ENCODE measurements at places on chromosomes 2 and 18. TPM values are rescaled to one million over a fixed set of nuclear protein-coding genes. Genes with fewer than 3 reads are reported as not detected.

DNA sequence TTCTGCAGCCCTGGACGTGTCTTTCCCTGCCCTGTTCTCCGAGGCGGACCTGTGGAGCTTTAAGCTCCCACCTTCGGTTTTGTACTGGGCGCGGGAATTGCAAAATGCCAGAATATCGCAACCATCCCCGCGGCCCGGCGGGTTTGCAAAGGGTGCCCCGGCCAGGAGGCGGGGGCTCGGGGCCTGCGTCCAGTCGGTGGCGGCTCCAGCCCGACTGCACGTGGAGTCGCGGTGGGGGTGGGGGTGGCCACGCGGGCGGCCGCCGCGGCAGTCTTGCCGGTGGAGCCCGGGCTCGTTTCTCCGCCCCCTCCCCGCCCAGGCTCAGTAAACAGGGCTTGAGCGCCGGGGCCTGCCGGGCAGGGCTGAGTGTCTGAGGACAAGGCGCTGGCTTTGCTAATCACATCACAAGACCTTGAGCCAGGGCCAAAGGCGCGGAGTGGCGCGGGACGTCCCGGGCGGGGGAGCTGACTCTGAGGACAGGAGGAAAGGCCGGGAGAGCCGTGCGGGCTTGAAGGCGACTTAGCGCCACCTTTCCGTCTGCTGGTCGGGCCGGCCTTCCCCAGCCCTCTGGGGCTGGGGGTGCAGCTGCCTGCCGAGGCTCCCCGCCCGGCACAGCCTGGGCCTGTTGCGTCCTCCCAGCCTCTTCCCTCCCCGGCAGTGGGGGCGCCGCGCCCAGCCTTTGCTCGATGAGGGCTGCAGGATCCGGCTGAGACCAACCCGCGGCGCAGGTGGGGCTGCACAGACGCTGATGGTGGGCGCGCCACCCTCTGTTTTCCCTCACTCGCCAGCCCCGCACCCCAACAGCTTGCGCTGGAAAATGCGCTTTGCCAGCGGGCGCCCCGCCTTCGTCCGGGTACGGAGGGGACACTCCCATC is 786 bp upstream of the ZFP36L2 start:
- peak; percentile 95 for DNase-seq

GRCh38 chr2:138333121-138333520 is 168.4 kb upstream of the SPOPL start:
- no peak for DNase-seq

- DNase-seq: peak; percentile 77
Observed at GRCh38 chr2:68832233-68832869, 38.8 kb downstream of the BMP10 start.

DNA sequence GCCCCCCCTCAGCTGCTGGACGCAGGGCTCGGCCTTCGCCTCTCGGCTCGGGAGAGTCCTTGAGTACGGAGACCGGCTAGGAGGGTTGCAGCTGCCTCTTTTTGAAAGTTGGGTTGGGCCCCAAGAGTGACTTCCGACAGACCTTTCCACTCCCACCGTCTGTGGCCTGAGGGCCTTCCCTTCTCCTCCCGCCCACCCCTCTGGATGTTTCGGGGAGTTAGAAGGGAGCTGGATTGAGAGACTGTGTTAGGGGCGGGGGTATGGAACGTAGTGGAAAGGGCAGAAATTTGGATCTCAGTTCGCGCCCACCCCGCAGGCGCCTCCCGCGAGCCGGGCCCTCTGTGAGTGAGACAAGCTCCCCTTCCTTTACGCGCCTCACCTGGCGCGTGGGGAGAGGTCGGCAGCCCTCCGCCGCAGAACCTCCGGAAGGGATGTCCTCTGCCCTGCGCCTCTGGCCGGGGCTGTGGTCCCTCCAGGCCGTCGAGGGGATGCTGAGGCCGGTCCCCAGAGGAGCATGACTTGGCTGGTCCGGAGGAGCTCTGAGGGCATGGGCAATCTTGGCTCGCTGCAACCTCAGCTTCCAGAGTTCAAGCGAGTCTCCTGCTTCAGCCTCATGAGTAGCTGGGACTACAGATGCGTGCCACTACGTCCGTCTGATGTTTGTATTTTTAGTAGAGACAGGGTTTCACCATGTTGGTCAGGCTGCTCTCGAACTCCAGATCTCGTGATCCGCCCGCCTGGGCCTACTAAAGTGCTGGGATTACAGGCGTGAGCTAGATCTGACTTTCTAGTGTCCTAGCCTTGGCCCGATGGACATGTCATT is 15.9 kb downstream of the C2orf74 start:
- peak; percentile 33 for DNase-seq

The IL36RN gene
- not detected for total RNA-seq

The LYPD6 gene
- 0.50 TPM for total RNA-seq

- no peak for DNase-seq
Observed at GRCh38 chr2:200728630-200729029, 83.1 kb upstream of the BZW1 start.

DNA sequence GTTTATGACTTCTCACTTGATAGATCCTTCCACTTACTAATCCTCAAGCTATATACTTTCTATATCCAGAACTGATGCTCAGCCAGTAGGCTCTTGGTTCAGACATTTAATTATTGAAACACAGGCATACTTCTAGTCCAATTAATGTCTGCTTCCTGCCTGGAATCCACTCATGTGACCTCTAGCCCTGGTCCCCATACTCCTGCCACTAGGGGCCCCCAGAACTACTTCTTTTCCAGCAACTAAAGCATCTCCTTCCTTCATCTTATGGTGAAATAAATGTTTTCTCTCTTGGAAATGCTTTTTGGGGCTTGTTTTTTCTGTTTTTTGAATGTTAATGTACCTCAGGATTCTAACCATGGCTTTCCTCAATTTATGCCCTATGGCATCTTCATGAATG is 527.6 kb downstream of the SATB2 start:
- no peak for DNase-seq

DNA sequence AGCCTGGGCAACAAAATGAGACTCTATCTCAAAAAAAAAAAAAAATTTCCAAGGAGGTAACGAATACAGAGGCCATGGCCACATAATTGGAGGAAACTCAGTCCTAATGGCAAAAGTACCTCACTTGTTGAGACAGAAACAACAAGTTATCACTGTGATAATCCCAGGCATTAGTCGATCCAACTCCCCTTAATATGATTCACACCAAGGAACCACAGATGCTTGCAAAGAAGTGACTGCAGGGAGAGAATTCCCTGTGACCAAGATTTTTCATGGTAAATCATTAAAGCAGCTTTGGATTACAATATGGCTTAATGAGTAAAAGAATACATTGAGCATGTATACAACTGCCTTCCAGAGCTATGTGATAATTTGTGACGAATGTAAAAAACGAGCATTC is 80.4 kb upstream of the RNU4ATAC start:
- no peak for DNase-seq

GRCh38 chr2:32068-32467 is 14.2 kb downstream of the FAM110C start:
- DNase-seq: no peak

The HOXD11 gene
- total RNA-seq: not detected

- DNase-seq: peak; percentile 41
Observed at GRCh38 chr2:28702415-28702861, 49.2 kb upstream of the PPP1CB start.

DNA sequence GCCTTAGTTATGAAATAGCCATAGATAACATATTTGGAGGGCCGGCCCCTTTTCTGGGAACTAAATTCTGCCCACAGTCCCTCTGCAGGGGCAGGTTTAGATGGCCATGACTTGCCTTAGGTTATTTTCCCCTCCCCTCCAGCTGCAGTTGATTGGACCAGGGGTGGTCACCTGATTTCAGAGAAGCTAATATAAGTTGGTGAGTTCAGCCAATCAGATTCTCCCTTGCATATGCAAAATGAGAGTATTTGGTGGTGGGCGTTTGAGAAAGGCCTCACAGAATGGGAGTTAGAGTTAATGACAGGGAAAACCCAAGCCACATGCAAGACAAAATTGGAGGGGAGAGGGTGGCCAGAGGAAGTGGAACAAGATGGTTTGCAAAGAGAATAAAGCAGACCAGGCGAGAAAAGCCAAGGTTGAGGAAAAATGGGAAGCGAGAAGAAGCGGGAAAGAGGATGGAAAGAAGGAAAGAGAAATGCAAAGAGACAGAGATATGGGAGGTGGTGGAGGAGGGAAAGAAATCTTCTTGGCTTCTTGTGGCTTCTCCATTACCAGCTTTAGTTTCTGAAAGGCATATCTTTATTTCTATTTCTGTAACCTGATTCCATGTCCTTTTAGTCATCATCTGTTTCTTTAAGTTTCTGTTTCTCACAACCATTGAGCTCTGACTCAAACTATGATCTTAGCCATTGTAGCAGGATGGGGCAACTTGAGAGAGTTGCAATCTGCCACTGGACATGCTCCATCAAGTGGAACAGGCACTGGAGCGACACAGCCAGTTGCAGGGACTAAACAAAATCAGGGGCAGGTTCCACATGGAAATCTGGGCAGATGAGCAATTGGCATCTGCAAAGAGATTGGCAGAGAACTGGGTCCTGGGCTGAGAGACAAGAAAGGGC is 108.1 kb upstream of the SIX3 start:
- no peak for DNase-seq

GRCh38 chr2:207768168-207768865 is 1.4 kb downstream of the FZD5 start:
- peak; percentile 60 for DNase-seq

DNA sequence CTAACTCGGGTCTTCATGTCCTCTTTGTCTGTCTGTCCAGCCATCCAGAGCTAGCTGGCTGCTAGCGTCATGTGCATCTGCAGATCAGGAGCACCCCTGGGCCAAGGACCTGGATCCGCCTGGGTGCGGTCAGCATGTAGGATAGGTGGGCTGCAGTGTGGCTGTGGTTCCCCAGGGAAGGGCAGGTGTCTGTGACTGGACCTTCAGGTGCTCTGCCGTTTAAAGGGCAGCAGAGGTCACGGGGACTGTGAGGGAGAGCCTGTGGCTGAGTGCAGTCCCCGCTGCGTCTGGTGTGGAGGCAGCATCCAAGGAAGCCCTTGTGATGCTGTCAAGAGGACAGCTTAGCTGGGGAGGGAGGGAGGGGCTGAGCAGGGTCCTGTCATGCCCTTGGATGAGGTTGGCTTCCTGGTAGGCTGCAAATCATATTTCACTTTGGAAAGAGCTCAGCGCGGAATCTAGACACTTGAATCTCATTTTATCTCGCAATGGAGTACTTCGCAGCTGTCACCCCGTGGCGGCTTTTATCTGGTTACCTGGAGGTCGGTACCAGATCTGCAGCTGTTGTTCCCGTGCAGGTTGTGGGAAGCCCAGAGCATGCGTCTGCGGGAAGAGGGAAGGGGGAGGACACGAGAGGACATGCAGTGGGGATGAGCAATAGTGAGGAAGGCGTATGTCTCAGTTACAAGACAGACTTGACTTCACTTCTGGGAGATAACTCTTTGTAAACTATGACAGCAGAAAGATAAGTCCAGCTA is 5.9 kb upstream of the RALB start:
- DNase-seq: no peak

The MAPRE3 gene
- total RNA-seq: 35.3 TPM

GRCh38 chr2:195337597-195337996 is 319.4 kb upstream of the SLC39A10 start:
- no peak for DNase-seq

The GALNT13 gene
- total RNA-seq: 3.2 TPM

The CERKL gene
- total RNA-seq: not detected

GRCh38 chr2:177235855-177236437 is 23.4 kb downstream of the HNRNPA3 start:
- no peak for DNase-seq

DNA sequence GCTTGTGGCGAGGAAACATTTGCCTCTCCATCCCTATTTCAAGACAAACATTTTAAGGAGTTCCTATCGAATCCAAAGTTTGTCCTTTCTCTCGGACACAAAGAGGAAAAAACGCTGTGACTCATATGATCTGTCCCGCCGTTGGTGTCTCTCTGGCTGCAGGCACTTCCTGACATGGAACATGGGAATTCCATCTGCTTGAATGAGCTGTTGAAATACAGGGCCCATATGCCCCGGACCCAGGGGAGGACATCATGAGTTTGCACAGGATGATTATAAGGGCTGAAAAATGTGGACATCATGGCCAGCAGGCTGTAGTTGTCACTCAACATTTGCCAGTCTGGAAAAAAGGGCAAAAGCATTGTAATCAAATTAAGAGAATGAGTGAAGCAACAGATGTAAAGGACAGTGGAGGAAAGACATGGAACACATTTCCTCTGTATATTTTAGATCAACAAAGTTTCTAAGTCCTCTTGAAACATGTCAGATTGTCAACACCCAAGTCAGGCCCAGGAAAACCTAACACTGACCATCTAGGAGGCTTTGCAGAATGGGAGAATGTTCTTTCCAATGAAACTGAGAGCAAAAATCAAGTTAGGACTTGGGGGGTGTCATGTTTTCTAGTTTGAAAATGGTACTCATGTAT is 103.2 kb upstream of the SMIM21 start:
- peak; percentile 36 for DNase-seq

DNA sequence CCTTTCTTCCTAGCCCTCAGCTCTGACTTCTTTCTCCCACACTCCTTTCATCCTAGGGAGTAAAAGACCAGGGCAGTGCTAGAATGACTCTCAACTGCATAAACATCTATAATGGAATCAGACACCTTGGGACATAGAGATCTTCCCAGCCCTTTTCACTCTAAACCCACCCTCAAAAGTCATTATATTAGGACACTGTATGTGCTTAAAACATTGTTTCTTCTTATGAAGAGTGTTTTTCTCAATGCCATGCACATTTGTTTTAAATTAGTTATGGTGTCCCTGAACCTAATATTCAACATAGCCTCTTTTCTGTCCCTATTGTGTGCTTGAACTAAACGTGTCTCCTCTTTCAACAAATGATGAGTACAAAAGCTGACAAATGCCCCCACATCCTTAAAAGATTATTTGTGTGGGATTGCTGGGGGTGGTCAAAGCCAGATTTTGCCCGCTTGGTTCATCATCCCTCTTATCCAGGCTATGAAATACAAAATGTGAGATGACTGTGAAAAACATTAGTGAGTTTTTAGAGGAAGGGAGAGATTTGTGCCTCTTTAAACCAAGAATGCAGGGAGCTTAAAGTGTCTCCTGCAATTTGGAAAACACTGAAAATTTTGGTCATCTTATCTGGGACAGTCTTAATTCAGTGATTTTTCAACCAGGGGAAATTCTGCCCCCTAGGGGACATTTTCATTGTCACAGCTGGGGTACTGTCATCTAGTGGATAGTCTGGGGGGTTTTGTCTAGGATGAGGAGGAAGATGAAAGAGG is 29.0 kb downstream of the SERPINB5 start:
- no peak for DNase-seq

DNA sequence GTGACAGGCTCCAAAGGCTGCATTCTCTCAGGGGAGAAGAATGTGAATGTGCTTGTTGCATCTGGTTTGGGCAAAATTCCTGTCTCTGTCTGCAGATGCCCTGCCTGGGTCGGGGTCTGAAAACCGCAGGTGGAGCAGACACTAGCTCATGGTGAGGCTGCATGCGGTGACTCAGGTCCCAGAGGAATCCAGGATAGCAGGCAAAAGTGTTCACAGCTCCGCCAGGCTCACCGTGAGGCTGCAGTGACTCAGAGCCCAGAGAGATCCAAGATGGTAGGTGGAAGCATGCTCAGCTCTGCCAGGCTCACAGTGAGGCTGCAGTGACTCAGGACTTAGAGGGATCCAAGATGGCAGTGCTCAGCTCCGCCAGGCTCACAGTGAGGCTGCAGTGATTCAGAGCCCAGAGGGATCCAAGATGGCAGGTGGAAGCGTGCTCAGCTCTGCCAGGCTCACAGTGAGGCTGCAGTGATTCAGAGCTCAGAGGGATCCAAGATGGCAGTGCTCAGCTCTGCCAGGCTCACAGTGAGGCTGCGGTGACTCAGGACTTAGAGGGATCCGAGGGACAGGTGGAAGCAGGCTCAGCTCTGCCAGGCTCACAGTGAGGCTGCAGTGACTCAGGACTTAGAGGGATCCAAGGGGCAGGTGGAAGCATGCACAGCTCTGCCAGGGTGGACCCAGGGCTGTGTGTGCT is 200.5 kb downstream of the ACKR3 start:
- no peak for DNase-seq

The ANKRD53 gene
- total RNA-seq: 2.3 TPM

The EML6 gene
- 0.62 TPM for total RNA-seq

The ALPG gene
- not detected for total RNA-seq

The CPO gene
- total RNA-seq: 0.50 TPM

Data from left cardiac atrium (tissue), 4 donors.